A549 treated with Mapracorat at 1 μM for 4 hours (cell line): ENCODE measurements at places on chromosomes 5 and 9. TPM values are rescaled to one million over a fixed set of nuclear protein-coding genes. Genes with fewer than 3 reads are reported as not detected.

The SLC27A6 gene
- total RNA-seq: 0.06 TPM in 1 of 5 replicates, not detected in the others

The ANKHD1 gene
- total RNA-seq: 46.2 to 52.4 TPM (median 47.8 TPM) in 5 replicates

The PCDHB11 gene
- total RNA-seq: 0.05 to 0.08 TPM (median 0.08 TPM) in 4 of 5 replicates, not detected in the other

The CLIC3 gene
- 2.4 to 5.5 TPM (median 4.9 TPM) in 5 replicates for total RNA-seq

The ZFP62 gene
- total RNA-seq: 7.8 to 9.5 TPM (median 8.4 TPM) in 5 replicates

The FAM81B gene
- not detected in 5 replicates for total RNA-seq

The IRX2 gene
- 1.3 to 2.2 TPM (median 2.0 TPM) in 5 replicates for total RNA-seq

The SLC36A3 gene
- not detected in 5 replicates for total RNA-seq

The SPATA31E1 gene
- not detected in 5 replicates for total RNA-seq

The OR1Q1 gene
- not detected in 5 replicates for total RNA-seq

The LCNL1 gene
- 0.07 to 0.24 TPM (median 0.10 TPM) in 5 replicates for total RNA-seq

The CATSPER3 gene
- 0.22 to 0.41 TPM (median 0.37 TPM) in 5 replicates for total RNA-seq

The PCDHB7 gene
- 0.05 TPM in 1 of 5 replicates, not detected in the others for total RNA-seq

The CCNJL gene
- total RNA-seq: 10.0 to 12.3 TPM (median 11.8 TPM) in 5 replicates

The LHX3 gene
- total RNA-seq: 0.05 to 0.20 TPM (median 0.12 TPM) in 5 replicates

The TAF11L5 gene
- total RNA-seq: not detected in 5 replicates

The PCA3 gene
- not detected in 5 replicates for total RNA-seq

The PCAT7 gene
- 0.46 to 0.93 TPM (median 0.70 TPM) in 5 replicates for total RNA-seq

The SPATA31A3 gene
- not detected in 5 replicates for total RNA-seq

The SH3TC2 gene
- total RNA-seq: 0.33 to 0.76 TPM (median 0.44 TPM) in 5 replicates

The C9orf153 gene
- total RNA-seq: 0.08 to 0.50 TPM (median 0.15 TPM) in 3 of 5 replicates, not detected in the others

The CRB2 gene
- total RNA-seq: 0.06 to 0.15 TPM (median 0.10 TPM) in 5 replicates

The PTGER4 gene
- 3.6 to 5.1 TPM (median 4.5 TPM) in 5 replicates for total RNA-seq

The SCGB3A2 gene
- not detected in 5 replicates for total RNA-seq

The TUSC1 gene
- 3.6 to 7.4 TPM (median 6.7 TPM) in 5 replicates for total RNA-seq

The OR13C9 gene
- total RNA-seq: not detected in 5 replicates

The C9orf50 gene
- total RNA-seq: 0.36 TPM in 1 of 5 replicates, not detected in the others

The MSX2 gene
- 3.2 to 4.6 TPM (median 4.2 TPM) in 5 replicates for total RNA-seq

The GFI1B gene
- total RNA-seq: 0.09 to 0.17 TPM (median 0.16 TPM) in 3 of 5 replicates, not detected in the others

The POLR3G gene
- 12.6 to 17.2 TPM (median 16.5 TPM) in 5 replicates for total RNA-seq

The ZNF474 gene
- 0.17 to 0.42 TPM (median 0.32 TPM) in 5 replicates for total RNA-seq

The DMRT2 gene
- total RNA-seq: 0.13 to 0.16 TPM in 2 of 5 replicates, not detected in the others

The TEK gene
- total RNA-seq: 0.05 to 0.16 TPM (median 0.13 TPM) in 5 replicates

The PCDHB8 gene
- 0.19 to 0.42 TPM (median 0.22 TPM) in 5 replicates for total RNA-seq

The IL4 gene
- not detected in 5 replicates for total RNA-seq
